ENCODE measurements at places on chromosomes 4 and X. TPM values are rescaled to one million over a fixed set of nuclear protein-coding genes. Genes with fewer than 3 reads are reported as not detected.

PSAPL1 gene
- not detected for total RNA-seq

ESX1 gene
- total RNA-seq, result not detected

GRCh38 chr4:173736840-173737239 is 206.8 kb upstream of the HAND2 start:
- no peak for DNase-seq

- no peak for DNase-seq
Measured at GRCh38 chrX:63782515-63782914, 2.5 kb downstream of the ARHGEF9 start.

PPP2R2C gene
- total RNA-seq, result 282 TPM

DNA sequence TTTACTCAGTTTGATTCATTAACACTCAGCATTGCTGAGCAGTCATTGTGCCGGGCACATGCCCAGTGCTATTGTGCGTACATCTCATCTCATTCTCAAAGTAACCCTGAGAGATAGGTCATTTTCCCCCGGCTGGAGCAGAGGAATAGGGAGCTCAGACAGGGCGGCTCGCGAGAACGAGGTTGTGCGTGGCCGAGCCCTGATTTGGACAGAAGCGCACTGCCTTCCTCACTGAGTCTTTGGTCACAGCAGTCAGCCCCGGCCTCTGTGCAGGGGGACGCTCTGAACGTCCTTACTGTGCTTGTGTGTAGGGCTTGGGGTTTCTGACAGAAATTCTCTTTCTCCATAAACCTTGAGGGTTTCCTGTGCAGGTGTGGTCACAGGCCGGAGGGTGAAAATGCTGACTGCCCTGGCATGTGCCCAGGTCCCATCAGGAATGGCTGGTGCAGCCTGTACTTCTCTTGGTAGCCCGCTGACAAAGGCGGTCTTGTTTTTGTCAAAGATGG is 39.5 kb downstream of the NOP14 start:
- no peak for DNase-seq

CCNB3 gene
- 2.5 TPM for total RNA-seq

DNA sequence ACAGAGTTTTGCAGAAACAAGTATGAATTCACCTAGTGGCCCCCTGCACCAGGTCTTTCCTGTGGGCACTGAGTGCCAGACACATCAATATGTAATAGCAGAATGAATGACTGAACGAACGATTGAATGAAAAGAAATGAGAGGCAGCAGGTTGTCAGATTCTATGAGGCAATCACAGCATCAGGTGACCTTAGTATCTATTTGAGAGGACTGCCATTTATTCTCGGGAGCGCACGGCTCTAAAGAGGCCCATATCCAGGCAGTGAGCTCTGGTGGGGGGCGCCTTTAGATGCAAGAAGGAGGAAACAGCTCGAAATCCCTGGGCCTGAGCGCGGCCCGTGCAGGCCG is 528 bp upstream of the SLC25A4 start:
- DNase-seq, result no peak

Measured in dorsolateral prefrontal cortex (tissue), 122 donors.